ENCODE measurements at places on chromosomes 3 and 15. TPM values are rescaled to one million over a fixed set of nuclear protein-coding genes. Genes with fewer than 3 reads are reported as not detected.

Gene XIRP1
- total RNA-seq = 0.13 TPM

- no peak for DNase-seq
Observed at GRCh38 chr3:117393119-117393518, 683.5 kb downstream of the TUSC7 start.

DNA sequence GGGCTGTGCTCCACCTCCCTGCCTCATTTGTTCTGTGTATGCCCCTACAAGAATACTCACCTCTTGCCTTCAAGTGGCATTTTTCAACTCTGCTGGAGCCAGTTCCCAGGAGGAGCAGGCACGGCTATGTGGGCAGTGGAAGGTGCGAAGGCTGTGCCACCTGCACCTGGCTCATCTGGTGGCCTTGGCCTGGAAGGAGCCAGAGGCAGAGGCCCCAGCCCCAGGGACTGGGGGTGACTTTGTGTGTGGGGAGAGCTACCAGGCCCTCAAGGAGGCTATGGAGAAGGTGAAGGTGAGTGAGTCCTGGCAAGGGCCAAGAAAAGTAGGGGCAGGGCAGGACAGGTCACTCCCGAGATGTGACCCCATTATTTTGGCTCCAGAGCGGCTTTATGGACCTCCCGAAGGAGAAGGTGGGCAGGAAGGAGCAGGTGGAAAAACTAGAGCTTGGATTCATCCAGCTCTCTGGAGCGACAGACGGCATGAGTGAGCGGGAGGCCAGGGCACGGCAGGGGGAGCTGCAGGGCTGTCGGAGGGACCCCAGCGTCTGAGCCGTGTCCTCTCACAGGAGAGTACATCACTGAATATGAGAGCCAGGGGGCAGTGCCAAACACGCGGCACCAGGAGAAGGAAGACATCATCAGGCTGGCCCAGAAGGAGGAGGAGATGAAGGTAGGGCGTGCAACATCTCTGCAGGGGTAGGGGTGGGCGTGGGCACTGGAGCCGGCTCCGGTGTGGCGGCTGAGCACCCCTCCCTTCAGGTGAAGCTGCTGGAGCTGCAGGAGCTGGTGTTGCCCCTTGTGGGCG, 57.3 kb upstream of the UBE2Q2 start:
- peak; percentile 26 for DNase-seq

- peak; percentile 54 for DNase-seq
Observed at GRCh38 chr3:191329654-191330529, at the start of gene UTS2B. TSS of gene UTS2B (minus strand) at chr3:191330526. CDS start at chr3:191282189, 48,337 bp downstream.

DNA sequence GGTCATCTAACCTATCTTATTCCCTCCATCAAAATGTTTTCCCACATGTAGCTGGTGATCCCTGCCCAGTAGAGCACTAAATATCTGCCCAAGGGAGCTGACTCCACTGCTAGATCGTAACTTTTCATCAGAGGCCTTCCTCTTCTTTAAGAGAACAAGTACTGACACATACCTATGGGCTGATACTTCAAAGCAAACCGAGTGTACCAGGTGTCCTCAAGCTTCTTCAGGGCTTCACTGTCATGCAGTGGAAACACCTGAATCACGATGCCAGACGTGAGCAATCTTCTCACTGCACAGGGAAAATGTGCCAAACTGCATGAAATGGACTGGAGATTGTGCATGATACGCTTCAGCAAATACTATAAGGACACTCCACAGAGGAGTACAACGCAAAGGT, 41.6 kb downstream of the ANO10 start:
- DNase-seq = no peak

DNA sequence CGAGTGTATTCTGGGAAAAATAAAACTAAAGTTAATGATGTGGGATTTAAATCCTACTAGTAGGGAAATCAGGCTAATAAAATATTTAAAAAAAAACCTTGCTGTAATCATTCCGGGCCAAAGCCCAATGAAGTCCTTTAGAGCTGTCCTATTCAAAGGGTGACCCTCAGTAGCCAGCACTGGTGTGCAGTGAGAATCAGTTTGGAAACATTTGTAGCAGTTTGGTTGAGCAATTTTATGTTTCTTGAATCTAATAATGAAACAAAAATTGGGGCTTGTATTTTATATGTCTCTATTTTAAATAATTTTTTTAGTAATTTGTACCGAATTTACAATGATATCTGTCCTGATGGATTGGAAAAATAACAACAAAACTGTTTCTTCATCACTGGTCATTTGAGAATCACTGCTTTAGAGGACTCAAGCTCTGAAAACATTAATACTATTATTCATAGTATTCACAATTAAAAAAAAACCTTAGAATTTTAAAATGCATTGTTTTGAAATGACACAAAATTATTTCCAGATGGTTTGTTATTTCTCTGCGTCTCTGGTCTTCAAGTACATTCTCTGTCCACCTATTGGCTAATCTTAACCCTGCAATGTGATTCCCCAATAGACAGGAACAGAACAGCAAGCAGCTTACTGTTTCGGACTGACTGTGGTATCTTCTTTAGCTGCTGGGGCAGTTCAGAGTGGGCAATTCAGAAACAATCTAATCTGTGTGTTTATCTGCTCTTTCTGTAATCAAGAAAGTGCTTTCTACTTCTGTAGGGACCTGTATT, 71.2 kb downstream of the OTOL1 start:
- no peak for DNase-seq

Gene SLC28A1
- total RNA-seq = not detected

DNA sequence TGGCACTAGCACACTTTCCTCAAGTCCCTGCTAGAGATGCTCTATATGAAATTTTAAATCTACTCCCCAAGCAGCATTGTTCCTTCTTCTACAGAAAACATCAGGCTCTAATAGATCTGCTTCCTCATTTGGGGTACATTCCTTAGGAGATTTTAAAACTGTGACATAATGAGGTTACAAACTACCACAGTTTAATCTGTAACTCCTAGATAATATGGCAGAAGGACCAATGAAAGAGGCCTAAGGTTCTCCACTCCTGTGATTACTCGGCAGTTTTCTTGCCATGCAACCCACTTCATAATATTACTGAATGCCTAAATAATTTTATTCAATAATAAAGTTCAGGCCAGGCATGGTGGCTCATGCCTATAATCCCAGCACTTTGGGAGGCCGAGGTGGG, 16.1 kb downstream of the ZNF106 start:
- DNase-seq = no peak

DNA sequence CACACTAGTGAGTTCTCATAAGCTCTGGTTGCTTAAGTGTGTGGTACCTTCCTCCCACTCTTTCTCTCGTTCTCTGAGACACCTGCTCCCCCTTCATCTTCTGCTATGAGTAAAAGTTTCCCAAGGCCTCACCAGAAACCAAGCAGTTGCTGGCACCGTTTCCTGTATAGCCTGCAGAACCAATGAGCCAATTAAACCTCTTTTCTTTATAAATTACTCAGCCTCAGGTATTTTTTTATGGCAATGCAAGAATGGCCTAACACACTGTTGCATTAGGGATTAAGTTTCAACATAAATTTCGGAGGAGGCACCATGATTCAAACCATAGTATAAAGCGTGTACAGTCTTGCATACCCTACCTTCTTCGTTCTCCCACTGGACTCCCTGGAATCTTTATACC, 252.3 kb upstream of the CHRM5 start:
- no peak for DNase-seq

All from ureter (tissue), 1 donor.